ENCODE measurements at places on chromosomes 12 and 14.
A peak's percentile ranks its signal among the peaks of the same experiment; 100 is the strongest.

DNA sequence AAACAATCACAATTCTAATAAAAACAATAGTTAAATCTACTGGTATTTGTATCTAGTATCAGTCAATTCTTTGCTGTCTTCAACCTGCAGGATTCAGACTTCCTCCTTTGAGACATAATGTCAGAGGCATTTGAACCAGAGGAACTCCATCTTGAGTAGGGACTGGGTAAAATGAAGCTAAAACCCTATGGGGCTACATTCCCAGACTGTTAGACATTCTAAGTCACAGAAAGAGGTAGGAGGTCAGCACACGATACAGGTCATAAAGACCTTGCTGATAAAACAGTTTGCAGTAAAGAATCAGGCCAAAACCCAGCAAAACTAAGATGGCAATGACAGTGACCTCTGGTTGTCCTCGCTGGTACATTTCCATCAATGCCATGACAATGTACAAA is 48.2 kb upstream of the MAP3K9 start:
- DNase-seq = no peak

DNA sequence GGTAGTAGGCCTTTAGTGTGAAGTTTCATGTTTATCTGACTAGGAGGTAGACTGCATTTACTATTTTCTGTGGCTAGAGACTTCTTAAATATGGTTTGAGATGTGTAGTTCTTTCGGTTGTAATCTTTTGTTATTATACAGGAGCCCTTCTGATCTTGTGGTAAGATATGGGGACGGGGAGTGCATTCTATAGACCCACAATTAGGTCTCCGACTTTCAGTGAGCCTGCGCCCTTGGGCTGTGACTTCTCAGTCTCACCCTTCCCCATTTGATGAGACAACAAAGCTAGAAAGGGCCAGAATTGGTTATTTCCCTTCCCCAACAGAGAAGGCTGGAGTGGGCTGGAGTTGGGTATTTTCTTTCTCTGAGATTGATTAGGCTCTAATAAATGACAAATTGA is 130.0 kb downstream of the MSRB3 start:
- DNase-seq = no peak

- DNase-seq = no peak
Observed at GRCh38 chr12:103139876-103140275, 182.4 kb downstream of the ASCL1 start.

- no peak for DNase-seq
Observed at GRCh38 chr12:25388183-25388582, 137.5 kb upstream of the KRAS start.

GRCh38 chr12:107328442-107329133 is 235.2 kb upstream of the CRY1 start:
- no peak for DNase-seq

- DNase-seq = no peak
Observed at GRCh38 chr12:79524507-79525148, 166.1 kb downstream of the PAWR start.

DNA sequence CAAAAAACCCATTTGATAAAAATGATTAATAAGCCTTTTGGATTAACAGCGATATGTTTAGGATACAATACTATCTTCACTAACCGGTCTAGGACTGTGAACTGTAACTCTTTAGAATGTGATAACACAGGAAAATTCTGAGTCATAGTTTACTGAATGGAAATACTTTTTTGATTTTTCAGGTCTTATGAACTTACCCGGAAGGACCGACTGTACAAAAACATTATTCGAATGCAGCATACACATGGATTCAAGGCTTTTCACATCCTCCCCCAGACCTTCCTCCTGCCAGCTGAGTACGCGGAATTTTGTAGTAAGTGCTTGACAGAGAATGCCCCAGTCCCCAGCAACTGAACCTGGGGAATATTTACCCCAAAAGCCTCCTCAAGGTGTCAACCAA is 29.0 kb downstream of the TTLL5 start:
- no peak for DNase-seq

- DNase-seq = no peak
Observed at GRCh38 chr14:22375321-22375930, 213.6 kb downstream of the DAD1 start.

- DNase-seq = no peak
Observed at GRCh38 chr12:67981287-67982162, 7.7 kb upstream of the IFNG-AS1 start.

DNA sequence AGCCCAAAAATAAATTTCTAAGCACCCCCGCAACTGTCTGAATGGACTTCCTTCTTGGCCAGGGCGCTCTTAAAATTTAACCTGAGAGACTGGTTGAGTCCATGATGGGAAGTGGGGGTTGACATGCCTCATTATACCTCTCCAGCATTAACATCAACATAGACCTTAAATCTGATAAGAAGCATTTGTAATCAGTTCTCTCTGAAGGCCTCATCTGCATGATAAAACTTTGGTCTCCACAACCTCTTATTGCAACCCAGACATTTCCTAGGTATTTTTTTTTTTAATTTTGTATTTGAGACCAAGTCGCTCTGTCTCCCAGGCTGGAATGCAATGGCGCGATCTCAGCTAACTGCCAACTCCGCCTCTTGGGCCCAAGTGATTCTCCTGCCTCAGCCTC is 10.4 kb upstream of the SLC8B1 start:
- no peak for DNase-seq

DNA sequence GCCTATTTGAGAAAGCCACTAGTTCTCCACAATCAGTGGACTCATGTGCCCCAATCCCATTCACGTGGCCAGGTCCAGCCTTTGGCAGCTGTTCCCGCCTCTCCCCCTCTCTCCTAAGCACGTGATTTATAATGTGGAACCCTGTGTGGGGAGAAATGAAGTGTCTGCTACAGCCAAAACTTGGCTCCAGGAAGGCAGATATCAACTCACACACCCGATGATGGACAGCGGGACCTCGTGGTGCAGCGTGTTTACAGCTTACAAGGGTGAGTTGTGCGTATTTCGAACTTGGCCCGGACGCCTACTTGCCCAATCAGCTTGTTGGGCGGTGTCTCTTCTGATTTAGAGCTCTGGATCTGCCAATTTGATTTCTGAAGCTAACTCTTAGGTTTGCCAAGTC is 38.1 kb upstream of the FAM181A start:
- DNase-seq = no peak

GRCh38 chr12:3792623-3793288 is 39.8 kb upstream of the CRACR2A start:
- no peak for DNase-seq

- DNase-seq = no peak
Observed at GRCh38 chr12:52207895-52208294, 16.1 kb upstream of the KRT80 start.

DNA sequence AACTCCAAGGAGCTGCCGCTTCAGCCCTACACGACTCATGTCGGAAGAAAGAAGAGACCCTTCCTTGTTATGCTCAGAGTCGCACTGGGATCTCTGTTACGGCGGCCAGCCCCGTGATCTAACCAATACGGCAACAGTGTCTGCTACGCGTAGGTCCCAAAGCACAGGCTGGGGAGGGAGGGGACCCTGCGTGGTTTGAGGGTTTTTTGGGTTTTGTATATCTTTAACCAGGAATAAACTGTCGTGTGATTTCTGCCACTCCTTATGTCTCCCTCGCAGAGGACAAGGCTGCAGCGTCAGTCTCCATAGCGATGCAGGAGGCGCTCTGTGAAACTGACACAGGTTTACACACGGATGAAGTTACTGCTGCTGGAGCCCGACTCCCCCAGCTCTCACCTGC is 60.0 kb upstream of the DIO3 start:
- no peak for DNase-seq

GRCh38 chr14:34106310-34106709 is 155.4 kb upstream of the EGLN3 start:
- no peak for DNase-seq

- no peak for DNase-seq
Observed at GRCh38 chr14:68951035-68951797, 27.9 kb downstream of the ACTN1 start.

DNA sequence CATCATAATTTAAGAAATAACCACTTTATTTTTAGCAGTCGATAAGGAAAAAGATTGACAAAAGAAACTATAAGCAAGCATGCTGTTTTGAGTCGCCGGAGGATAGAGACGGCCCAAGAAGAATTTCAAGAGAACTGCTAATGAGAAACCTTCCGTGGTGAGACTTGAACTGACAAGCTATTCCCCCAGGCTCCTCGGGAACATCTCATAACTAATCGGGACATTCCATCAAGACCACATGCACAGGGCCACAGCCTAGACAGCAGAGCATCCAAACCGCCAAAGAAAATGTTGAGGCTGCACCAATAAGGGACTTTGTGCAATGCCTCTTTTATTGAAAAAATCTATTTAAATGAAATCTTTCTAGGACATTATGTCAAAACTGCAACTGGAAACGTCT is 51.0 kb downstream of the YEATS4 start:
- DNase-seq = no peak

DNA sequence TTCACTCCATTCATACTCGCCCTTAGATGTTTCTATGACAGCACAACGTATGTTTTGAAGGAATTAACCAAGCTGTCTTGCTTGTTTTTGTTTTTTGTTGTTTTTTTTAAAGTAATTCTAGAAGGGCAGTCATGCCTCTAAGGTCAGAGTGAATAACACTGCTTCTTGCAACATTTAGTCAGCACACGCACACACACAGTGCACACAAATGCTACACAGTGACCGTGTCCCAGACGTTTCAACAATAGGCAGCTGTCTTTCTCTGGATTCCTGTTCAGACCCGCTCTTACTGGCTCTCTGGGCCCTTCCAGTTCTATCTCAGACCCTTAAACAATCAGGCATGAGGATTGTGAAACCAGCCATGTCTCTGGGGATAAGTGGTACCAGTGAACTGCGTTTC is 351.0 kb upstream of the FKBP4 start:
- no peak for DNase-seq

DNA sequence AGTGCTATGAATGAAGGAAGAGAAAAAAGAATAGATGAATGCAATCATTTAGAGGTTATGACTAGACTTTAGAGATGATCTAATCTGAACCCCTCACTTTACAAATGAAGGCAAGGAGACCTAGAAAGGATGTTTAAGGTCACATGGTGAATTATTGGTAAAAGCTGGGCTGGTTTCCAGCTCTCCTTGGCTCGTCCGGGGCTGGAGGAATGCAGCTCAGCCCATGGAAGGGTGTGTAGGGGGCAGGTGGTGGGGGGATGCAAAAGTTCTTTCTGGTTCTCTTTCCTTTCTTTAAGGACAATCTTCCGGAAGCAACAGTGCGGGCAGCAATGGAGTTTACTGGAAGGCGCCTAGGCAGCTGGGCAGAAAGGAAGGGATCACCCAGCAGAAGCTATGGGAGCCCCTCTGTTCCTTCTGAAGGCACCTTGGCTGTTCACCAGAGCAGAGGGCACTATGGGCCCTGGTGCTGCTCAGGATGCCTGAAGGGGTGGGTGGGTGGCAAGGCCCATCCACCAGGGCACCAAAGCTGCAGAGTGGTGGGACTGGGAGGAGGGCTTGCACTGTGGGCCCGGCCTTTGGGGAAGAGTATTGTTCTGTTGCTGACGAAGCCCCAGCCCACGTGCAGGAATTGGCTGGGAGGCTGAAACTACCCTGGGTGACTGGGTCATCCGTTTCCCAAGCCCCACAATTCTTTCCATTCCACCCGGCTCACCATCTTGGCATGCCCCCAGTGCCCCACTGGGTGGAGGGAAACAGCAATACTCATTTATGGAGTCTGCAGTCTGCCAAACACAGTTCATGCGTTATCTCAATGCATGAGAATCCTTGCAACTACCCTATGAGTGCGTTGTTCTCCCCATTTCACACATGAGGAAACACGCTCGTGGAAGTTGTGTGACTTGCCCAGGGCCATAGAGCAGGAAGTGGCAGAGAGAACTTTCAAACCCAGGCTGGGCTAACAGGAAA is 78.2 kb downstream of the IRF2BPL start:
- peak; percentile 20 for DNase-seq

- DNase-seq = no peak
Observed at GRCh38 chr12:30691122-30691879, 4.4 kb downstream of the IPO8 start.

DNA sequence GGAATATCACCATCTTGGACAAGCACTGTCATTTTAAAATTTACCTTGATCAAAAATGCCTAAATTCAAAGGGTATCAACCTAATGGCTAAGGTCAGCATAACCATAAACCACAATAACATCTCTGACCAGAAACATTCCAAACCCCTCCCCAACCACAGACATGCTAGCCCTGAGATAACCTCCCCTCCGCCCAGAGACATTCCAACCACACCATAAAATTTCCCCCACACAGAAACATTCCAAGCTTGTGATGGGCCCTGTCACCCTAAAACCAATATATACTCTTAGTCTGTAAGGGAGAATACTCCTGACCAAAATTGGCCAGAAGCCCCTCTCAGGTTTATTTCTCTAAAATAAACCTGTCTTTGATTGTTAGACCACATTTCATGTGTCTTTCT is 17.7 kb downstream of the EPYC start:
- DNase-seq = no peak

GRCh38 chr12:46945591-46945990 is 119.8 kb upstream of the SLC38A4 start:
- no peak for DNase-seq

DNA sequence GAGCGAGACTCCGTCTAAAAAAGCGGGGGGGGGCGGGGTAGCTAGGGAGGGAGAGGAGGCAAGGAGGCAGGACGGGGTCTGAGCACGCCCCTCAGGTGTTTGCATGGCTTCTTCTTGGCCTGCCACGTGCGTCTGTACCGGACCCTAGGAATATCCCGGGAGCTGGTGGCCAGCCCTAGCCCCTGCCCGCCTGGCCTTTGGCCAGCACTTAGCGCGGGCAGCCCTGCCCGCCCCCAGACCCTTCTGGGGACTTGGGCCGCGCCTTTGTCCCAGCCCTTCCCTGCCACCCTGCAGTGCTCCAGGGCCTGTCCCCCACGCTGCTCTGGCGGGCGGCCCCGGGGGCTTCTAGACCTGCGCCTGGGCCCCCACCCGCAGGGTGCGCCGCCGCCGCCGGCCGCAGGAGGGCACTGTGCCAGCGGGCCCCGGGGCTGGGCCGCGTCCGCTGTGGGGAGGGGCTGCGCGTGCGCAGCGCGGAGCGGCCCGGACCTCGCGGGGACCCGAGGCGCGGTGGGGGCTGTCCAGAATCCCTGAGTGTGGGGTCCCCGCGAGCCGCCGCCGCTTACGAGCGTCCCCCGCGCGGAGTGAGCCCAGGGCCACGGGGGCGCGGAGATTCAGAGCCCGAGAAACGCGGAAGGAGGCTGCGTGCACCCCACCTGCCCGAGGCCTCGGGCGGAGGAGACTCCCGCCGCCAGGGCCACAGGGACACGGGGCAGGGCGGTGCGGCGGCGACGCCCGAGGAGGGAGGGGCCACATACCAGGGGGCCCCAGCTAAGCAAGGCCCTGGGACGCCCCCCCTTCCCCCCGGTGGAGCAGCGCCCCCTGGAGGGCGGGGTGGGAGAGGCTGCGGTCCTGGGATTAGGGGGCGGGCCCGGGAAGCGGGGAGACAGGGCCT is 21.0 kb downstream of the SLC25A29 start:
- DNase-seq = no peak

GRCh38 chr14:89773644-89774316 is 180.8 kb downstream of the EFCAB11 start:
- DNase-seq = no peak

GRCh38 chr12:123058481-123058880 is 78.0 kb downstream of the ARL6IP4 start:
- no peak for DNase-seq

DNA sequence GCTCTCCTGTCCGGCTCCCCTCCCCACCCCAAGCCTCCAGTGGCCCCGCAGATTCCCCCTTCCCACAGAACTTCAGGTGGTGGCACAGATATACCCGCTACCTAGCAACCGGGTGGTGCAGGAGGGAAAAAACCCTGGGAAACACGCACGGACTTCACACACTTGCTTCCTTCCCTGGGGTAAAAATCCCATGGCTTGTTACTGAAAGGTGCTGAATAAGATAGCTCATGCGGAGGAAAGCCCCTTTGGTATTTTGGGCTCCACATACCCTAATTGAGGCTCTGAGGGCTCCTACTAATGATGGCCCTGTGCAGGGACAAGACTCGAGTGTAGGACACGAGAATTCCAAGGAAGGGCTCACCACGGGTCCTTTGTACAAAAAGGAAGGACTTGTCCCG is 869 bp upstream of the RIMBP2 start:
- no peak for DNase-seq

Data from hypothalamus (tissue), 51 donors.